ENCODE measurements at places on chromosomes 13 and 19. TPM values are rescaled to one million over a fixed set of nuclear protein-coding genes. Genes with fewer than 3 reads are reported as not detected.
A peak's percentile ranks its signal among the peaks of the same experiment; 100 is the strongest.

- peak within 1 kb of the TSS; percentile 24 for H3K4me3 ChIP-seq
- H3K36me3 ChIP-seq, result peaks cover under 1% of the 10 kb centered on the region
- H3K27ac ChIP-seq, result peak within 1 kb of the TSS; percentile 71
- H3K4me1 ChIP-seq, result no peaks in the 10 kb centered on the region
- H3K27me3 ChIP-seq, result no peaks in the 10 kb centered on the region
Measured at GRCh38 chr19:15672580-15673175, at the start of gene CYP4F12. CYP4F12 (plus strand) TSS chr19:15673087; CDS start chr19:15673530, 443 bp downstream.

DNA sequence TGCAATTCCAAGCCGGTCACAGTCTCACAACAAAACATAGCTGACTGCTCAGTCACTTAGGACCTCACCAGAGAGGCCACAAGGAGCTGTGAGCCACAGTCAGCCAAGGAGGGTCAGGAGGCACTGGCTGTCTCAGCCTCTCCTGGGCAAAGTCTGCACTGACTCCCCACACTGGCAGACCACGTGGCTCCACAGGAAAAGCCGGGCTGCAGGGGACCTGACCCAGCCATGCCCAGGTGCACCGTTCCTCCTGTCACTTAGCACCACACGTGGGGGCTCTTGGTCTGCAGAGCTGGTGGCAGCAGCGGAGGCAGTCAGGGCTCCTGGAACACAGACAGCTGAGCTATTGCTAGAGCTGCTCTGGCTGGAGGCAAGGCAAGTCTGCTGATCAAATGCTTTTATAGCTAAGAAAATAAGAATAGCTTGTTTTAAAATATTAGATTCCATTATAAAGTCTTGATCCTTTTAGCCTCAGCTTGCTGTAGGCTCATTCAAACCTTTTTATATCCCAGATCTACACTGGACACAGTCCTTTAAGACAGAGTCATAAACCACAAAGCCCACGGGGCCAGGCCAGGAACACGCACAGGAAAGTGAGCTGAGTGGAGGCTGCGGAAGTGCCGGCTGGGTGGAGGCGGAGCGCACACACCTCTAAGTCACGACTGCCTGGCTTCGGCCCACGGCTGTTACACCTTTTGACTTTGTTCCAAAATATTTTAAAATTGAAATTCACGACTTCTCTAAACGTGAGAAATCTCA, 744.1 kb downstream of the UQCRFS1 start:
- no peaks in the 10 kb centered on the region for H3K27me3 ChIP-seq
- no peak for DNase-seq
- no peak overlapping the region for H3K4me3 ChIP-seq
- H3K27ac ChIP-seq, result no peak overlapping the region
- no peaks in the 10 kb centered on the region for H3K36me3 ChIP-seq
- no peaks in the 10 kb centered on the region for H3K4me1 ChIP-seq

GRCh38 chr19:37218592-37218935, 550 bp downstream of the ZNF383 start:
- DNase-seq, result no peak
- H3K36me3 ChIP-seq, result peaks cover 31% of the 10 kb centered on the region
- H3K27ac ChIP-seq, result peak overlapping the region; percentile 90
- H3K4me3 ChIP-seq, result peak overlapping the region; percentile 89
- H3K27me3 ChIP-seq, result no peaks in the 10 kb centered on the region

DNA sequence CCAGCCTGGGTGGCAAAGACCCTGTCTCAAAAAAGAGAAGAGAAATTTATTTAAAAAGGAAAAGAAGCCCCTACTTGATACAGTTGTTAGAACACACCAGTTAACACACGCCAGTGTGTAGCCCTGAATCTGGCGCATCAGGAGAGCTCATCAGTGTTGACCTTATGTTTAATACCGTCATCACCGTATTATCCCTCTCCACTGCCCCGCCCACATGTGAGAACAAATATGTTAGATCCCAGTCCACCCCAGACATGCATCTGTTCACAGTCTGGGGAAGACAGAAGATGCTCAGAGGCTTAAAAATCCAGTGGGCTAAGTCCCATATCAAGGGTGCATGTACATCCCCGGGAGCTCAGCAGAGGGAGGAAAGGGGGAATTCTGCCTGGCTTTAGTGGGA, 155.2 kb downstream of the DPF1 start:
- DNase-seq, result no peak
- H3K36me3 ChIP-seq, result no peaks in the 10 kb centered on the region
- H3K27ac ChIP-seq, result no peak overlapping the region
- no peaks in the 10 kb centered on the region for H3K27me3 ChIP-seq
- peaks cover 8% of the 10 kb centered on the region for H3K4me1 ChIP-seq

GRCh38 chr19:13931391-13932148, 6.6 kb downstream of the PODNL1 start:
- H3K27me3 ChIP-seq, result no peaks in the 10 kb centered on the region
- DNase-seq, result no peak
- H3K27ac ChIP-seq, result no peak overlapping the region
- H3K36me3 ChIP-seq, result peaks cover 17% of the 10 kb centered on the region
- no peaks in the 10 kb centered on the region for H3K4me1 ChIP-seq

DNA sequence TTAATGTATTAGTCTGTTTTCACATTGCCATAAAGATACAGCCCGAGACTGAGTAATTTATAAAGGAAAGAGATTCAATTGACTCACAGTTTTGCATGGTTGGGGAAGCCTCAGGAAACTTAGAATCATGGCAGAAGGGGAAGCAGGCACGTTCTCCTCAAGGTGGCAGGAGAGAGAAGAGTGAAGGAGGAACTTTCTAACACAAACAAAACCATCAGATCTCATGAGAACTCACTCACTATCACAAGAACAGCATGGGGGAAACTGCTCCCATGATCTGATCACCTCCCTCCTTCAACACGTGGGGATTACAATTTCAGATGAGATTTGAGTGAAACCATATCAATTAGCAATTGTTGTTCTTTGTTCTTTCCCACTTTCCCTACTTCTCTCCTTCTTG, 689.0 kb upstream of the SLITRK1 start:
- no peaks in the 10 kb centered on the region for H3K27me3 ChIP-seq
- H3K36me3 ChIP-seq, result no peaks in the 10 kb centered on the region
- no peak overlapping the region for H3K4me3 ChIP-seq
- peaks cover 6% of the 10 kb centered on the region for H3K4me1 ChIP-seq
- H3K27ac ChIP-seq, result no peak overlapping the region

Gene PDX1
- total RNA-seq, result 0.35 TPM

DNA sequence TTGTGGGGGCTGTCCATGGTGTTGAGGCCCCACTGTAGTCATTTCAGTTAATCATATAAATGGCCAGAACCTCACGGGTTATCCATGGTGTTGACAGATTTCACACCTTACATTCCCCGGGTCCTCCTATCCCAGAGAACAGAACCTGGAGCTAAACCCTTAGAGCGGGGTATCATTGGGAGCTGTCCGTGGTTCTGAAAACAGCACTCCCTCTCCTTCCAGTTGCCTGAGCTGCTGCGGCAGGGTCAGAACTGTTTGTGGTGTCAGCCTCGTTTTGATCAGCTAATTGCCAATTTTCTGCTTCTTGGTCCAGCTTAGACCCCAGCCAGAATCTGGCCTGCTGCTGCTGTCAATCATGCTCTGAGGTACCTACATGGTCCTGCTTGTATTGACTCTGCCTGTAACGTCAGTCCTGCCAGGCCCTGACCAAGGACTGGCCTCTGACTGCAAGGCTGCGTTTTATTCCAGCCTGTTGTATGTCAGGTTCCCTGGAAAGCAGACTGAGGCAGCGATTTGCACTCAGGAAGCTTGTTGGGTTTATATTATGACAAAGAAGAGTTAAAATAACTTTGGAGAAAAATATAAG, 55.8 kb upstream of the KCTD15 start:
- no peaks in the 10 kb centered on the region for H3K36me3 ChIP-seq
- no peak overlapping the region for H3K27ac ChIP-seq
- H3K4me1 ChIP-seq, result no peaks in the 10 kb centered on the region

DNA sequence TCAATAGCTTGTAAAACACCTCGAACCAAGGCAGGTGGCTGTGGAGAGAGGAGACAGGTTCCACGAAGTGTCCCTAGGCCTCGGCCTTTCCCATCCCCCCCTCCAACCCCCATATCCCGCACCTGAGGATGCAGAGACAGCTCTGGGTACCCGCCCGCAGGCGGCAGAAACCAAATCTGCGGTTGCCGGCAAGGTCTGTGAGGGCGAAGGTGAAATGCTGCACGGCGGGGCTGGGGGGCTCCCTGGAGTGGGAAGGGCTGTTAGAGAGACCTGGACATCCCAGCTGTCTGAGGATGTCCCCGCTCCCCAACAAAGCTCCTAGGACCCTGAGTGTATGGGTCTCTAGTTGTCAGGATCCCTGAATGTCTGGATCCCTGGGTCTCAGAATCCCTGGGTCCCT, 2.8 kb downstream of the DENND1C start:
- H3K27me3 ChIP-seq, result no peaks in the 10 kb centered on the region
- no peak overlapping the region for H3K4me3 ChIP-seq
- no peak overlapping the region for H3K27ac ChIP-seq
- H3K36me3 ChIP-seq, result peaks cover 6% of the 10 kb centered on the region
- peaks cover 6% of the 10 kb centered on the region for H3K4me1 ChIP-seq

Gene TNFSF11
- total RNA-seq, result not detected

- H3K4me3 ChIP-seq, result no peak overlapping the region
- no peak overlapping the region for H3K27ac ChIP-seq
- DNase-seq, result no peak
- H3K36me3 ChIP-seq, result peaks cover 7% of the 10 kb centered on the region
- peaks cover 9% of the 10 kb centered on the region for H3K4me1 ChIP-seq
Measured at GRCh38 chr13:109870274-109870673, 83.9 kb upstream of the IRS2 start.

DNA sequence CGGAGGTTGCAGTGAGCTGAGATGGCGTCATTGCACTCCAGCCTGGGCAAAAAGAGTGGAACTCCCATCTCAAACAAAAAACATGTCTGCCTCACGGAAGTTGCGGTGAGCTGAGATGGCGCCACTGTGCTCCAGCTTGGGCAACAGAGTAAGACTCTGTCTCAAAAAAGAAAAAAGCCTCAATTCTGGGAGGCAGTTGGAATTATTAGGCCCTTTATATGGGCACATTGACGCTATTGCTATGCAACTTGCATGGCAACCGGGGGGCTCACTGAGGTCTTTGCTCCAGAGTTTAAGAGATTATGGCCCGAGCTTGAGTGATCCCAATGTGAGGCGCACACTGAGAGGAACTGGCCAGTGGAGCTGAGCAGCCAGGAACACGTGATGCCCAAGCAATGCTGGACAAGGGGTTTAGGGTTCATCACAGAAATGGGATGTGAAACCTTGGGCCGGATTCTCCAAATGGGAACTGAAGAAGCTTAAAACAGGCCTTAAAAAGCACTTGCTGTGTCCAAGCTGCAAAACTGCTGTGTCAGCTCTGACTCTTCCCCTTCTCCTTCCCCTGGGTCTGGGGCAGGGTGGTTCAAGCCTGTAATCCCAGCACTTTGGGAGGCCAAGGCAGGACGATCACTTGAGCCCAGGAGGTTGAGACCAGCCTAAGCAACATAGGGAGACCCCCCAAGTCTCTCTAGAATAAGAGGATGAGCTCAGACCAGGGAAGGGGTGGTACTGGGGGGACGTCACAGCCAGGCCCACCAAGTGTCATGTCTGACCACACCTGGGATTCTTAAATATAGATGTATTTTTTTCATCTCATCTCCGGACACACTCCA, 2.5 kb downstream of the FTL start:
- peak; percentile 24 for DNase-seq
- peak overlapping the region; percentile 97 for H3K4me3 ChIP-seq
- no peaks in the 10 kb centered on the region for H3K27me3 ChIP-seq
- H3K4me1 ChIP-seq, result peaks cover 30% of the 10 kb centered on the region
- H3K36me3 ChIP-seq, result peaks cover 65% of the 10 kb centered on the region

- DNase-seq, result no peak
- H3K27ac ChIP-seq, result no peak overlapping the region
- no peaks in the 10 kb centered on the region for H3K27me3 ChIP-seq
- H3K36me3 ChIP-seq, result no peaks in the 10 kb centered on the region
Measured at GRCh38 chr19:47523473-47523872, 8.6 kb upstream of the NAPA start.

Gene ANKRD10
- 76.0 TPM for total RNA-seq

Gene PPP5C
- 81.5 TPM for total RNA-seq

DNA sequence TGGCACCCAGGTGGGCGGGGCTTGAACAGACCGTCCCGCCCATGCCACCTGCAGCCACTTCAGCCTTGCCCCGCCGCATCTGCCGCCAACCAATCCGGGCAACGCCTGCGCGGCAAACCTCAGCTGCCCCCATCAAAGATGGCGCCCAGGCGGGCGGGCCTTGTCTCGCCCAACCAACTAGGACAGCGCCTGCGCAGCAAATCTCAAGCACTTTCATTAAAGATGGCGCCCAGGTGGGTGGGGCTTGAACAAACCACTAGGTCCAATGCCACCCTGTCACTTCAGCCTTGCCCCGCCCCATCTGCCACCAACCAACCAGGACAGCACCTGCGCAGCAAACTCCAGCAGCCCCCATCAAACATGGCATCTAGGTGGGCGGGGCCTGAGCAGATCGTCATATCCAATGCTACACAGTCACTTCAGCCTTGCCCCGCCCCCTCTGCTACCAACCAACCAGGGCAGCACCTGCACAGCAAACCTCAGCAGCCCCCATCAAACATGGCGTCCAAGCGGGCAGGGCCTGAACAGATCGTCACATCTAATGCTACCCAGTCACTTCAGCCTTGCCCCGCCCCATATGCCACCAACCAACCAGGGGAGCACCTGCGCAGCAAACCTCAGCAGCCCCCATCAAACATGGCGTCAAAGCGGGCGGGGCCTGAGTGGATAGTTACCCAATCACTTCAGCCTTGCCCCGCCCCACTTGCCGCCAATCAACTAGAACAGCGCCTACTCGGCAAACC, 1.4 kb downstream of the PEG3 start:
- no peaks in the 10 kb centered on the region for H3K36me3 ChIP-seq
- H3K4me3 ChIP-seq, result no peak overlapping the region
- H3K27me3 ChIP-seq, result no peaks in the 10 kb centered on the region
- no peaks in the 10 kb centered on the region for H3K4me1 ChIP-seq

DNA sequence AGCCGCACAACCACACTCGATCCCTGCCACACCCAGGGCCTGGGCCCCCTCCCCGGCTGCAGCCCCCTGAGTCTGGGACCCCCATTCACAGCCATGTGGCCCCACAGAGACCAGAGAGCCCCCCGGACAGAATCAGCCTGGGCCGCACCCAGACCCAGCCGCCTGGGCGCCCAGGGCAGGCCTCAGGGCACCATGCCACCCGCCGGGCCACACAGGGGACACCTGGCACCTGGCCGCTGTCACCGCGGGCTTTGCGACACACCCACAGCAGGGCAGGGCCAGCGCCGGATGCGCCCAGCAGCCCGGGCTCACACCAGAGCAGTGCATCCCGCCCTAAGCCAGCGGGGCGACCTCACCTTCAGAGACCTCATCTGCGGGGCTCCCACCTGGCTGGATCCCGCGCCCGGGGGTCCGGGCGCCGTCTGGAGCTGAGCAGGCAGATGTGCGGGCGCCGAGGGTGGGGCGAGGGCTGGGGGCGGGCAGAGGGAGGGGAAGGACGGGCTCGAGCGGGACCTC, 443 bp downstream of the TBXA2R start:
- no peak overlapping the region for H3K27ac ChIP-seq
- no peak overlapping the region for H3K4me3 ChIP-seq
- H3K36me3 ChIP-seq, result no peaks in the 10 kb centered on the region
- DNase-seq, result no peak

- H3K4me3 ChIP-seq, result peak overlapping the region; percentile 98
- H3K4me1 ChIP-seq, result peaks cover 25% of the 10 kb centered on the region
- H3K27ac ChIP-seq, result peak overlapping the region; percentile 54
- peaks cover 61% of the 10 kb centered on the region for H3K36me3 ChIP-seq
- H3K27me3 ChIP-seq, result no peaks in the 10 kb centered on the region
Measured at GRCh38 chr19:58561373-58562121, 3.1 kb upstream of the UBE2M start.

Gene CPAMD8
- total RNA-seq, result 2.3 TPM

- H3K4me3 ChIP-seq, result no peak overlapping the region
- no peaks in the 10 kb centered on the region for H3K27me3 ChIP-seq
- H3K27ac ChIP-seq, result no peak overlapping the region
- no peaks in the 10 kb centered on the region for H3K36me3 ChIP-seq
- H3K4me1 ChIP-seq, result no peaks in the 10 kb centered on the region
Measured at GRCh38 chr19:16041299-16041990, 34.9 kb upstream of the TPM4 start.
